ENCODE measurements at places on chromosomes 2 and 18. TPM values are rescaled to one million over a fixed set of nuclear protein-coding genes. Genes with fewer than 3 reads are reported as not detected.

DNA sequence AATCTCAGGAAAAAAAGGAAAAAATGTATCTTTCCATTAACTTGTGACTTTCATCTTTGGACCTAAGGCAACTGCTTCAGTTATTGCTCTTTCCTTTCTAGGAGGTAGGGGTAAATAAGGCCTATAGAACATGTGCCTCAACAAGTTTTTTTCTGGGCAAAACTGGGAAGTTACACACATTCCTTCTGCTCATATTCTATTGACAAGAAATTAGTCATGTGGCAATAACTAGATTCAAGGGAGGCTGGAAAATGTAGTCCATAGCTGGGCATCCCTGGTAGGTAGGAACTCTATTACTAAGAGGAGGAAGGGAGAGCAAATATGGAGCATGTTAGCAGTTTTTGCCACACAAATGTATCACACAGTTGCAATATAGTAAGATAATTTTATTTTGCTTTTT is 37.7 kb upstream of the NEMP2 start:
- peak; percentile 62 for DNase-seq

DNA sequence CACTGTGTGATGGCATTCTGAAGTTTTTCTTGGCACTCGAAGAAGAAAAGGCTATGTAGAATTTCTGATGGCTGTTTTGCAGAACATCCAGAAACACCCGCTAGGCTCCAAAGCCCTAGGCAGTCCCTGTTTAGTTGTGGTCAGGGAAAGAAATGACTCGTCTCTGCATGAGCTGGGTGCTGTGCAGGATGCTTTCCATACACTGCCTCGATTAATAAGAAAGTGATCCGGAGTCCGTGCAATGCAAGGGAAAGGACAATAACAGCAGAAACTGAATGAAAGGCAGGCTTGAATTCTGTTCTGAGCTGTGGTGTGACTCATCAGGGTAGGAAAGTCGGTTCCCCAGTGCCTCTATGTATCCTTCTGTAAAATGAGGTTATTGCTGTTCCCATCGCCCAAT is 18.7 kb downstream of the MAPRE3 start:
- DNase-seq, result peak; percentile 25

DNA sequence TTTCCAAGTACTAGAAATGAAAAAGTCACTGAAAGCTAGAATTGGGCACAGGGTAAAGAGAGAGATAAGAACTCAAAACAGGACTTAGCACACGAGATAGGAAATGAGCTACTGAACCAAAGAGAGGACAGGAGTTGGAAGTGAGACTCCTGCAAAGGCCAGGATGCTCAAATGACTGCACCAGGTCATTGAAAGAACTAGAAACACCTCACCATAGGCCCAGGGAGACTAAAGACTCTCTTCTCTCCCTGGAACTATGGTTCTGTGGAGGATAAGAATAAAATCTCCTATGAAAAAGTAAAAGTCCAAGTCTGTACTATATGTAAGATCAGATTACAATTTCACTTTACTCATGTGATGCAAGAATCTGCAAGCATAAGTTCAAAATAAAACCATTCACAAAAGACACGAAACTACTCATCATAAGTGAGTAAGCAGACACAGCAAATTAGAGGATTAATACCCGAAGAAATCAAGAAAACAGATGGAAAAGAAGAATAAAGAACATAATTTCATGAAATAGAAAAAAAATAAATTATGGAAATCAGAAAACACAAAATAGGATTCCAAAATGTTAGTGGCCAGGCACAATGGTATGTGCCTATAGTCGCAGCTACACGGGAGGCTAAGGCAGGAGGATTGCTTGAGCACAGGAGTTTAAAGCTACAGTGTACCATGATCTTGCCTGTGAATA is 6.5 kb downstream of the NBAS start:
- no peak for DNase-seq

GRCh38 chr2:40435426-40436092 is 16.3 kb downstream of the SLC8A1 start:
- DNase-seq, result peak; percentile 68

GRCh38 chr2:75894170-75894569 is 183.5 kb upstream of the GCFC2 start:
- no peak for DNase-seq

GRCh38 chr18:22060361-22060760 is 109.0 kb upstream of the GATA6 start:
- no peak for DNase-seq

GRCh38 chr18:72830109-72830508 is 37.7 kb downstream of the NETO1 start:
- DNase-seq, result peak; percentile 30

DNA sequence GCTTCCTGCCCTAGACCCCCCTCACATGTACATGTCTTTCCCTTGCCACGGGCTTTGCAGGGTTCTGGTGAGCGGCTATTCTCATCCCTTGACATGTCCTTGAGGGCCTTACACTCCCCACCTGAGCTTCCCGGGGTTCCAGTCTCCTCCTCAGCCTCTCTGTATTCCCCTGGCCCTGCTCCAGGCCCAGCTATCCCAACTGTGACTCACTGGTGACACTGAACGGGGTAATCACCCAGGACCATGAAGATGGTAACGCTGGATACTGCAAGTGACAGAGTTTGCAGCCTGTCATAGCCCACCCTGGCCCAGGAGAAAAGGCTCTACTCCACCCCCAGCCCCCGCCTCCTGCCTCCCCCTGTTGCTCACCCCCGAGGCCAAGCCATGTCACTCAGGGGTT is 27.3 kb downstream of the KIF3C start:
- peak; percentile 66 for DNase-seq

DNA sequence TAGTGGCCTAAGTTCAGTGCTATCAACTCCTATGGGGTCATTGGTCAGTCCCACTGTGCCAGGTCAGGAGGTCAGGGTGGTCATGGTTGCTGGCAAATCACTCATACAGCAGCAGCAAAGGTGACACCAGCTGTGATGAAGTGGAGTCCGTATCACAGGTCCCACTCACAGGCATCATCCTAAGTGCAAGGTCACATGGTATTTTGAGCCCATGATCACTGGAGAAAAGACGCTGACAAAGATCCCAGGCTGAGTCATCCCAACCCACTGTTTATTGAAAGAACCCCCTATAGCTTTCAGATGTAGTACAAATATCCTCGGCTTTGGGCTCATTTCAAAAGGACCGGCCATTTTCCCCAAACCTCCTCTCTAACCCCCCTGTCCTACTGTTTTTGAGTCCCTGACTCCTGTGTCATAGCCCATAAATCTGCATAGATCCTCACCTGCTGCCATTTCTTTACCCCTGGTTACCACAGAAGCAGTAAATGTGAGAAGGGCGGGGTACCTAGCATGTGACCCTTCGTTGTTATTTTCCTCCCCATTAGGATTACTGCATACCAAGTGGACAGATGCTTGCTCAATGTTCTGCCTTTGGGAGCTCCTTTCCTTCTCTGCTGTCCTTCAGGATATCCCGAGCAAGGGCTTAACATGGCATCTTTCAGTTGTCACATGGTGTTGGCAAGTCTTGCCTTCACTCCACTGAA is 107.7 kb downstream of the COL6A3 start:
- DNase-seq, result no peak

DNA sequence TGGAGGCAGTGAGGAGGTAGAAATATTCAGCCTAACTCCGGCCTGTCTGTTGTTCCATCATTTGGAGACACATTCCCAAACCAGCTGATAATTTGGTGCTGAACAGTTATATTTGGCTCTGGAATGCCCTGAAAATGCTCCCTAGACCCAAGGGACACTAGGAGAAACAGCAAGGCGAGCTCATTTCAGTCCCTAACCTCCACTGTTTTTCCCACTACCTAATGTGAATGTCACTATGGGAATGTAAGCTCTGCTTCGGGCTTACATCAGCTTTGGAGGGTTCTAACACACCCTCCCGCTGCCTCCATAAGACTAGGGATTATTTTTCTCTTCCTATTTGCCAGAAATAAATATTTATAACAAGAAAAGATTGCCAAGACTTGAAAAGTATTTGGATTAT is 103.5 kb downstream of the ANTXR1 start:
- DNase-seq, result no peak

DNA sequence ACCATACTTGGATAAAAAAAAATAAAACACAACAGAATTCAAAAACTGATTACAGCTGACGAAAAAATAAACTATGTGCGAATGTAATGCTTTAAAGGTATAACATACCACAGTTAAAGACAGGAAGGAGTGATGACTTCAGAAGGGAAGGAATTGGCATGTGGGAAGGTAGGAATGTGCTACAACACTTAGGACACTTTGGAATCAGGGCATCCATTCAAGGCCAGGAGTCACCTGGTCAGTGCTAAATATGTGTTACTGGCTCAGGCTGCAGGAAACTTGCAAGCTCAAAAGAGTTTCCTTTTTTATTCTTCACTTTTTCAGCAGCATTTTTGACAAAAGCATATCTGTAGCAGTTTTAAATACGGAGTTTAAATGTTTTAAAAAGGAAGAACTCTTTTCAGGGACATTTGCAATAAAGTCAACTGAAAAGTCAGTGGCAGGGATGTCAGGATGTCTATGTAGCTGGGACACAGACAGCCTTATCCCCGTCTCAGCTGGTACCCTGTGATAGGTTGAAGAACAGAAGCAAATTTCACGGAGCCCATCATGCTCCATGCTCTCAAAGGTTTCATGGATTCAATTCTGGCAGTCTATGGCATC is 138.0 kb upstream of the KLHL14 start:
- DNase-seq, result no peak

- no peak for DNase-seq
Measured at GRCh38 chr2:81747481-81748070, 1443.0 kb upstream of the LRRTM1 start.

DNA sequence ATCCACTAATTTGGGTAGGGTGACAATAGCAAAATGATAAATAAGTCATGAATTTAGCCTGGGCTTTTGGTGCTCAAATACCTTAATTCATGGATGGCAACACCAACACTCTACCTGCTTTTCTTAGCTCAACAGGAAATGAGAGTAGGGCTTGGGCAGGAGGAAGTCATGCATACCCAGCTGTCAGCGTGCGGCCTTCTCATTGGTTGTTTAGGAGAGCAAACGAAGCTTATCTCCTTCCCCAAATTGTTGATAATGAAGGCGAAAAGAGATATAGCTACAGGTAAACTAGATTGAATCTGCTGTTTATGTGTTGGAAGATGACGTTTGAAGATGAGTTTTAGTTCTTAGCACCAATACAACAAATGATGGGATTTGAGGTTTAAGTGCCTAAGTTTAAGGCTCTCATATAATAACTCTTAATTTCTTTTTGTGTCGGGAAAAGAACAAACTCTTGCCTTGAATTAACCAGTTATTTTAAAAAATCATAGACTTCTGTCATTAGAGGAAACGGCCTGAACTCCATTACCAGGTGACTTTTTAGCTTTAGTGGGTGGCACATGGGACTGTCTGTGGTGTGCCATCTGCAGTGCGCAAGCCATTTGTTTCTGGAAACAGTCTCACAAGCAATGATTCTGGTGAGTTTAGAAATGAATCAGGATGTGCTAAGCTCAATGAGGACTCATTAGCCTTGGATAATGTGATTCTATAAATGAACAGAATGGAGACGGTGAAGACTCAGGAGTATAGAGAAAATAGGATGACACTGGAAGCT is 19.8 kb downstream of the MAP4K4 start:
- DNase-seq, result no peak

DNA sequence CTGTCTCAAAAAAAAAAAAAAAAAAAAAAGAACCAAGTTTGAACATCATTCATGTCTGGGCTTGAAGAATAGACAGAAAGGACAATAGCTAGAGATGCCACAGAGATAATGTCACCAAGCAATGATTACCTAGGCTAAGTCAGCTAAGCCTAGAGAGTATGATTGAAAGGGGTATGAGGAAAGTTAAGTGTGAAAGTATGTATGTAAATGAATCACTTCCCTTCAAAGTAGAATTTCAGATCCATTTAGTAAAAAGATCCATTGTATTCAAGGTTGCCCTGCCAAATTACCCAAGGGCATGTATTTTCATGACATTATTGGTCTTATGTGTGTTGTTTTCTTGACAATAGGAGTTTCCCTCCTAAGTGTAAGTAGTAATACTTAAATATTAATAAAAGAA is 34.1 kb upstream of the SLC39A10 start:
- peak; percentile 78 for DNase-seq

DNA sequence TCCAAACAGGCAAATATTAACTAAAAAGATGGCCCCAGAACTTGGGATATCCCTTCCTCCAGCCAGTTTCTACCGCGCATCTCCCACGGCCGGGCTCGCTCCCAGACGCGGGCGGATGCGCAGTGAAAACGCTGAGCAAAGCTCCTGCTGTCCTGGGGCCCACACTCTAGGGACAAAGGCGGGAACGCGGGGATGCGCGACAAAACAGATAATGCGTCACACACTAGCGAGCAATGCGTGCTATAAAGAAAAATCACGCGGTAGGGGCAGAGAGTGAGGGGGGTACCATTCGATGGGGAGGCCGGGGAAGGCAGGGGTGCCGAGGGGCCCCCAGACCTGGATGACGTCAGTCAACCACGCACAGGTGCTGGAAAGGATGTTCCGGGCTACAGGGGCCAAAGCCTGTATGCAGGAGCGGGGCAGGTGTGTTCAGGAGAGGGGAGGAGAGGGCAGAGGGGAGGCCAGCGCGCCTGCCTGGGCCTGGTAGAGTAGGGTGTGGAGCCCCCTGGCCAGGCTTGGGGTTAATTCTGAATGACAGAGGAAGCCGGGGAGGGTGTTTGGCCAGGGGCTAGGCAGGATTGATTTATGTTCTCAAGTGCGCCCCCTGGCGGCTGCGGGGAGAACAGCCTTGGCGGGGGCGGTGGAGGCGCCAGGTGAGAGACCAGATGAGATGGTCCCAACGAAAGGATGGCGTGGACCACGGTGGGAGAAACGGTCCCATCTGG is 14.9 kb upstream of the ITM2C start:
- DNase-seq, result peak; percentile 26

DNA sequence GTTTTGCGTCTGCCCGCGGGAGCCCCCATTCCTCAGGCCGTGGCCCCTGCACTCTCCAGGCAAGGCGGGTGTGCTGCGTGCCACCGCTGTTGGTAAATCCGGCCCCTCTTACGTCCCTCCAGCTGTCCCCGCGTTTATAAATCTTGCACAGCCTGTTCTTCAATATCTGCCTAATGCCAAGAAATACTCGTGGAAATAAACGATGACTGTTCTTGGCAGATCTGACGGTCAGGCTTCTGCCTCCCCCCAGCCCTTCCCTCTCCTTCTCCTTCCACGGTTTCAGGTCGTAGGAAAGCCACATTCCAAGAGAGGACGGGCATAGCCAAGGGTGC is 20.5 kb downstream of the ODC1 start:
- no peak for DNase-seq

- DNase-seq, result peak; percentile 33
Measured at GRCh38 chr2:20223407-20224163, 1.3 kb downstream of the SDC1 start.

- DNase-seq, result peak; percentile 85
Measured at GRCh38 chr18:74551936-74552555, 17.7 kb downstream of the CNDP1 start.

GRCh38 chr2:168601741-168602140 is 145.7 kb downstream of the CERS6 start:
- DNase-seq, result no peak

- no peak for DNase-seq
Measured at GRCh38 chr2:177051278-177051677, 161.3 kb upstream of the HNRNPA3 start.

- DNase-seq, result no peak
Measured at GRCh38 chr18:13973061-13973575, 57.8 kb upstream of the MC2R start.

- peak; percentile 37 for DNase-seq
Measured at GRCh38 chr18:22817844-22818243, 115.3 kb upstream of the RBBP8 start.

CAPN14 gene
- total RNA-seq, result not detected

KIAA2012 gene
- total RNA-seq, result not detected

RAX gene
- not detected for total RNA-seq

CROCC2 gene
- not detected for total RNA-seq

SERPINB4 gene
- total RNA-seq, result 0.40 TPM

FRZB gene
- total RNA-seq, result 0.11 TPM

IL1F10 gene
- total RNA-seq, result not detected

RIT2 gene
- total RNA-seq, result not detected

GAREM2 gene
- total RNA-seq, result 1.4 TPM

NOL4 gene
- total RNA-seq, result not detected
